ENCODE measurements at places on chromosomes 2 and 18.

GRCh38 chr2:24540011-24540477 lies 49.0 kb downstream of the NCOA1 start:
- no peak for DNase-seq

DNA sequence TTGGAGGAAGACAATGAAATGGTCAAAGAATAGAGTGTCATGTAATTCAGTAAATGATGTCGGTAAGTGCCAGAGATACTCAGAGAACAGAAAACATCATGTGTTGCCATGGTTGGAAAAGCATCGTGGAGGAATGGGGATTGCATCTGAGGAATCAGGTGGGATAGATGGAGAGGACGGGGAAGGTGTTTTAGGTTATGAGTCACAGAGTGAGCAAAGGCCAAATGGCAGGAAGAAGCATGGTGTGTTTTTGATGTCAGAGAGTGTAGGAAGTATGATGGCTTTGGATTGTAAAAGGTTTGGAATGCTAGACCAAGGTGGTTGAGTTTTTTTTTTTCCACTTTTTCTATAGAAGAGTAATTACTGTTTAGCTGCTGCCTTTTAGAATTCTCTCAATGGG lies 27.5 kb upstream of the CD28 start:
- DNase-seq, result no peak

- no peak for DNase-seq
These were observed 61.5 kb upstream of the FAM98A start for GRCh38 chr2:33660416-33661123.

DNA sequence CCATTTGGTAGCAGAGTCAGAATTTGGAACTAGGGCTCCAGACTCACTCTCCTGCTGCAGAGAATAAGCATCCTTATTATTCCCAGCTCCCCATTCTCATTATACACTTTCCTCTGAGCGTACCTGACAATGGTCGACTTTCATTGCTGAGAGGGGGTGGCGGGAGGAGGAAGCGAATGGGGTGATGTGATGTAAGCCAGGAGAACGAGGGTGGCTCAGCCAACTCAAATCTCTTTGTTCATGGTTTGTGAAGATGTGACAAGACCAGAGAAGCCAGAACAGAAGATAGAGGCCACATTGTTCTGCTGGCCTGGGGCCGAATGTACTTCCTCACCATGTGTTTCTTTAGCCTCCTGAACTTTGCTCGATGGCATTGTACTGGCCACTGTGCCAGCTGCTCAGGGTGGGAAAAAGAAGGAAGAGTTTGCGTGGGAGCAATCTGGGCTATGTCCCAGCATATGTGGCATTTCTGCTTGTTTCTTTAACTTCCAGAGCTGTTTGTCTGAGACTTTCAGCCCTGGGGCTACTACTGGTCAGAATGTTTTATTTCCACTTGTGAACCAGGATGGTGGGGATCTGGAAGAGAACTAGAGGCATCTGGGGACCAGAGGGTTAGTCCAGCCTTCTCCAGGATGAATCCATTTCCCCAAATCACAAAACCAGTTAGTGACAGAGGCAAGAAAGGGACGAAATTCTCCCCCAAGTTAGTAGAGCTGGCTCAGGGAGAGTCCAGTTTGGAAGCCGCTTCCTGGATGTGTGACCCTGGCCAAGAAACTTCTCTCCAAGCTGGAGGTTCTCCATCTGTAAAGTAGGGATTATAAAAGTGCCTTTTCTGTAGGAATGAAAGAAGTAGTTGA lies 62.6 kb downstream of the MOGAT1 start:
- DNase-seq, result peak; percentile 61

GRCh38 chr2:367246-367645 lies 79.4 kb upstream of the ALKAL2 start:
- DNase-seq, result no peak

DNA sequence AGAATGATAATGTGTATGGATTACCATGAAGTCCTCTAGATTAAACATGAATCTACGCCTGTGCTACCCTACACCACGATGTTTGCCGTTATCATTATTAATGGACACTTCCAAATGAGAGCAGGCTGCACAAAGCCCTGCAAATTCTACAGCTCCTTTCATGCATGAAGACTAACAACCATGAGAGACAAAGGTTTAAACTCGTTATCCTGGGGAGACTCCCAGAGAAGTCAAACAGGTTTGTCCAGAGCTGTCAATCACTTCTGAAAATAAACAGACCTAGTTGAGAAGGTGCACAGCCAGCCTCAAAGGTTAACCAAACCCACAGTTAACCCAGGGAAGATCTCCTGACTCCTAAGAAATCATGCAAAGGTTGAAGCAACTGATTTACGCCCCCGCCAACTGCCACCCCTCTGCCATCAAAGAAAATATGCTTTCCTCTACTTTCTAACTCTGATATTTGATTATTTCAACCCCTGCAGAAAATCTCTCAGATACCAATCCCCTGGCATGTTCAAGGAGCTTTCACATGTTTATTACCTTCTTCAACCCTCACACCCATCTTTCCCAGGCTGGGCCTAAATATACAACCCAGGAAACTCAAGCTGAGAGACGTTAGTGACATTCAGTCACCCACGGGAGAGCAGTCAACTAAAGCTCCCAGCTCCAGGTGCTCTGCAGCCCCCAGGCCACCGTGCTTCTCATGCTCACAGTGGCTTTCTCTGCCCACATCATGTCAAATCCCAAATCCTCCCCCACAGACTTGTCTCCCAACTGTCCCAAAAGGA lies 35.9 kb downstream of the MYO5B start:
- peak; percentile 69 for DNase-seq

DNA sequence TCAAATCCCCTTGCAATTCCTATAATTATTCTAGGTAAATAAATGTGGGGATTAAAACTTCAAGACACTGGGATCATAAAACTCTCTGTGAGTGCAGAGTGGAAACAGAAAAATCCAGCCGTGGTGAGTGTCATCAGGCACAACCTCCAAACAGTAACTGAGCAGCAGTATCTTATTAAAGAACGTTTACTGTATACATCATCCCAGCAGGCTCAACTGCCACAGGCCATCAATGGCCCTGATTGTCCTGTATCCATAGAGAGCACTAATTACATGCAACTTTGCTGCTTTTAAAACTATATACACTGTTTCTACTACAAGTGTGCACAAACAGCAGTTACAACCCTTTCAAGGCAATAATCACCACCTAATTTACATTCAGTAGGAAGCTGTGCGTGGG lies 23.9 kb downstream of the GAREM1 start:
- no peak for DNase-seq

GRCh38 chr2:179565807-179566206 lies 295.6 kb downstream of the ZNF385B start:
- no peak for DNase-seq

GRCh38 chr2:55420871-55421270 lies 1.2 kb upstream of the CCDC88A start:
- no peak for DNase-seq

- no peak for DNase-seq
These were observed 381.8 kb downstream of the CPS1 start for GRCh38 chr2:210938228-210938627.

DNA sequence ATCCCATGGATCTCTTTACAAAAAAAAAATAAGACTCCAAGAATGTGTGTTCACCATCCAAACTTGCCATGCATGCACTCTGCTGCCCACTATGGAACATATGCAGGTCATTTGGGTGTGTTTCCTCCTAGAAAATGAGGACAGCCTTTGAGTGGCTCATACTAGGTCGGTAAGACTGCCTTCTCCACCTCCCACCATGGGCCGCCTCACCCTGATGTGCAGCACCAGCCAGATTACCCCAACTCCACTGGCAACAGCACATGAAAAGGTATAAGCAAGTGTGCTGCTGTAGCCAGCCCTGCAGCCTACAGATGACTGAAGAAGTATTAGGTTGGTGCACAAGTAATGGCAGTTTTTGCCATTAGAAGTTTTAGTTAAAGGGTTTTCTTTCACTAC lies 214.2 kb downstream of the ATAD2B start:
- DNase-seq, result no peak

DNA sequence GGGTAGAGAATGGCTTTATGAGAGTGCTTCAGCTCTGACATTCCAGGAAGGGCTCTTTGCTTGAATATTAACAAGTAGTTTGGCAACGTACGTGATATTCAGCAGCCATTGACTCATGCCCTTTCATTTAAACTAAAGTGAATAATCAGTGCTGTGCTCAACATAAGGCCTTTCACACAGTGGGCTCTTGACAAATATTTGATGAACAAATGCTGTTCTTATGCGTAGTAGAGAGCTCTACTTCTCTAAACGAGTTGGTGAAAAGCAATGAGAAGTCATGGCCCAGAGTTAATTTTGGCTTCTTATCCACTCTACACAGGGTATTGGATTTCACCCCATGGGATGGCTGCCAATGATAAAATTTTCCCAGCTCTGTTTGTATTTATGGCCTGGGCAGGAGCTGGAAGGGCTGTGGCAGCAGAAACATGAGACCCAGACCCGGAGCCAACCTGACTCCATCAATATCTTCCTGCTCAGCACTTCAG lies 338.9 kb downstream of the CCDC85A start:
- DNase-seq, result peak; percentile 68

- DNase-seq, result no peak
These were observed at the start of gene NLRC4 for GRCh38 chr2:32264422-32265105. TSS of gene NLRC4 (minus strand) at chr2:32264886. CDS start at chr2:32256775, 8,111 bp downstream.

- no peak for DNase-seq
These were observed 74.8 kb downstream of the NOL10 start for GRCh38 chr2:10614939-10615338.

DNA sequence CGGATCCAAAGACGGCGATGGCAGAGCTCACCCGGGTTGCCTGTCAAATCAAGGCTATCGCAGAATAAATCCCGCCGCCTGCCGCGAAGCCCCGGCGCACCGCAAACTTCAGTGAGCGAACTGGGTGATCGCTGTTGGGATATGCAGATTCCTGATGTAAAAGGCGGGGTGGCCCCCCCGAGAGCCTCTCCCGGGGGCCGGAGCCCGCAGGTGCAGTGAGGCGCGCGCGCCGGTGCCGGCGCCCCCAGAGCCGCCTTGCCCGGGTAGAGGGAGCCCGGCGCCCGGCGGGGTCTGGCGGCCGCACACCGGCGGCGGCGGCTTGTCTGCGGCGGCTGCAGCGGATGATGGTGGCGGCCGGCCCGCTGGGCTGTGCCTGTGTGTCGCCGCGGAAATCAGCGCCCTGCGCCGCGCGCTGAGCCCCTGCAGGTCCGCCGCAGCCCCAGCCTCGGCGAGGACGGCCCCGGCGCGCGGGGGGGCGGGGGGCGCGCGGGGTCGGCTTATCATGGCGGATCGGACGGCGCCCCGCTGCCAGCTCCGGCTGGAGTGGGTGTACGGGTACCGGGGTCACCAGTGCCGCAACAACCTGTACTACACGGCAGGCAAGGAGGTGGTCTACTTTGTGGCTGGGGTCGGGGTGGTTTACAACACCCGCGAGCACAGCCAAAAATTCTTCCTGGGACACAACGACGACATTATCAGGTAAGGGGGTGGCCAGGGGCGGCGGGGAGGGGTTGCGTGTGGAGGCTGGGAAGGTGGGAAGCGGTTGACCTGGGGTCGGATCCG lies 1.3 kb downstream of the EML6 start:
- peak; percentile 19 for DNase-seq

- peak; percentile 9 for DNase-seq
These were observed 83.2 kb upstream of the FRZB start for GRCh38 chr2:182949572-182950189.

GRCh38 chr18:79516441-79516931 lies 120.8 kb downstream of the NFATC1 start:
- DNase-seq, result no peak

DNA sequence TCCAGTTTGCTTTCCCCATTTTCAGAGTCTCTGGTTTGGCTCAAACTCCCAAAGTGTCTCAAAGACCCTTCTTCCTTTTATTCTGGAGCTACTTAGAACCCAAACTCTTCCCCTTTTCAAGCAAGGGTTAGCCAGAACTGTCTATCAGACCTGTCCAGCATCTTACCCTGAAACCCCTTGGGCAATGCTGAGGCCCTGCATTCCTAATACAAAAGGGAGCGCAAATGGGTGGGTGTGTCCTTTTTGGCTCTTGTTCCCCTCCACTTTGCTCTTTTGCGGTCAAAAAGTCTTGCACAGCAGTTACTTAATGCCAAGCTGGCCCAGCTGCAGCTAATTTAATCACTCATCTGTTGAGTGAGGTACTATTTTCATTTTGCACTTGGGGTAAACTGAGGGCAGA lies 231.2 kb upstream of the FOSL2 start:
- DNase-seq, result no peak

DNA sequence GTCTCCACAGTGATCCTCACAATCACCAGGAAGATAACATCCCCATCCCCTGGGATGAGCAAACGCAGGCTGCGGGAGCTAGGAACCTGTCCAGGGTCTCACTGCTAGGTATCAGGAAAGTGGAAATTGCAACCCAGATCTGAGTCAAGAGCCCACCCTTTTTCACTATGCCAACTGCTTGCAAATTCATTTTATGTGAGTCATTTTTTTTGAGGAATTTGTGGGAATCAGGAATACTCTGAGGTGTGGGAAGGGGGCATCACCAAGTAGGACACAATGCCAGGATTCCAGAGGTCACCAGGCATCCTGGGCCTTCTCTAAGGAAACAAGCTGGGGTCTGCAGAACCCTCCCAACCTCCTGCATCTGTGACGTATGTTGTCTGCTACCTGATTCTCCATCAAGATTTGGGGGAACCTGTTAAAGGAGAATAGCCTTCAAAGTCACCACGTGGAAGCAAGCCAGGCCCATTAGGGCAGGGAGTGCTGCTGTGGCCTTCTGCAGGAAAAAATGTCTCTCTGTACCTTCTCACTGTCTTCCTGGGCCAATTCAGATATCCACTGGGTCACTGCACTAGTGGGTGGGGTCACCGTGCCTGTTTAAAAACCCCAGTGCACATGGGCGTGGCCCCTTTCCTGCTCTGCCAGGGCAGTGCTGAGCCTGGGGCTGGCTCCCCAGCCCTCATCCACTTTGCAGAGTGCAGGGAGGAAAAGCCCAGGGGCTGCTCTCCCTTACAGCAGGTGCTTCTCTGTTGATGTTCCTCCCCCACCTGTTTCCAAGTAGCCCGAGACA lies 50.2 kb downstream of the MCFD2 start:
- DNase-seq, result no peak

GRCh38 chr2:16643099-16643498 lies 22.5 kb downstream of the CYRIA start:
- DNase-seq, result no peak

DNA sequence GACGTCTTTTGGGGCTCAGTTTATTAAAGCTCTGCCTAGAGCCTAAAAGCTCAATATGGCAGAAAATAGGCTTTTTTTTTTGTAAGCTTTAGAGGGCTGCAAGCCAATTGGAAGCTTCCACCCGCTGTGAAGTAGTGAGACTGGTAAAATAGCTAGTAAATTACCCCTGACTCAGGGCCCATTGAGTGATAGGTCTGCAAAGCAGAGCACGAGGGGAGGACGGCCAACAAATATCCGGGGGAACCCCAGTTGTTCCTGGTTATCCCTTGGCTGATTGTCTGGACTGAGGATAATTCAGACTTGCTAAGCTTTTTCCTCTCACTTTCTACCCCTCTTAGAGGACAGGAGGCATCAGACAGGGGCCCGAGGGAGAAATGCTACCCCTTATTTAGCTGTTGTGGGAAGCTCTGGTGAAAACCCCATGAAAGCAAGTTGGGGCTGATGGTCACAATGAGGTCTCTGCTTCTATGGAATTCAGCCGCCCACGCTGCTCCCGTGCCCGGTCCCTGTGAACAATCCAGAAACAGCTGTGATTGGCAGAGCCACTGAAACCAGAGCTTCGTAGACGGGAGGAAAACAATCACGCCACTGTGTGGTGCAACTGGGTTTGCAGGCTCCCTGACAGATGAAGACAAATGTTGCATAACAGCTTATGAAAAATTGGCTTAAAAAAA lies 141.9 kb upstream of the LGALSL start:
- peak; percentile 79 for DNase-seq
